ENCODE measurements at places on chromosomes 4 and X.

DNA sequence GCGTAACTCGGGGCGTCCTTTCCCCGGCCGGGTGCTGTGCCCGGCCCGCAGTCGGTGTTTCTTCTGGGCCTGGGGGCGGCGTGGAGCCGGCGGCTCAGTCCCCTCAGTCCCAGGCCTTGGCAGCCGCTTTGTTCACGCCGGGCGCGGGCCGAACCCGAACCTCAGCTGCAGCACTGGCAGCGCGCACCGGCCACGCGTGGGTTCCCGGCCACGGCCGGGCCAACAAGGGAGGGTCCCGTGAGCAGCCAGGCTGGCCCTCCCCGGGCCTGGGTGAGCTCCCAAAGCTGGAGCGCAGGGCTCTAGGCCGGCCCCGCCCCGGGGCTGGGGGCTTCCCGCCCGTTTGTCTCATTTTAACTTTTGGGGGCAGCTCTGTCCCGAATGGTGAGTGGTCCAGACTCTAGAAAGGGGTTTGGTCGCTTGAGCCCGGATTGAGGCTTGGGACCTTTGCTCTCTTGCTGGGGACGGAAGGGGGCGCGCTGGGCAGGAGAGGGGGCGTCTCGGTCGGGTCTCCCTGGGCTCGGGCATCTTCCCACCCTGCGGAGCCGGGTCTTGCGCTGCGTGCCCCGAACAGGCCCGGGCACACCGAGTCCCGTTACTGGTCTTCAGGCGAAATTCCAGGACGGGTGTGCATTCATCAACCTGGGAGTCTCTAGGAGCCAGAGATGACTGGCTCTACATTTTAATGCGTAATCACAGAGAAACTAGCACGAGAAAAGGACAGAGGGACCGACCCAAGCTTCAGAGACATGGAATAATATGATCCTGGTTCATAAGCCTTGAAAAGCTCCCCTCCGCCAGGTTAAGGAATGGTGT lies 177.1 kb downstream of the CBR4 start:
- no peak for DNase-seq

- DNase-seq = peak; percentile 76
Observed at GRCh38 chr4:19309378-19309777, 942.3 kb upstream of the SLIT2 start.

- no peak for DNase-seq
Observed at GRCh38 chr4:149498246-149498645, 317.4 kb downstream of the IQCM start.

DNA sequence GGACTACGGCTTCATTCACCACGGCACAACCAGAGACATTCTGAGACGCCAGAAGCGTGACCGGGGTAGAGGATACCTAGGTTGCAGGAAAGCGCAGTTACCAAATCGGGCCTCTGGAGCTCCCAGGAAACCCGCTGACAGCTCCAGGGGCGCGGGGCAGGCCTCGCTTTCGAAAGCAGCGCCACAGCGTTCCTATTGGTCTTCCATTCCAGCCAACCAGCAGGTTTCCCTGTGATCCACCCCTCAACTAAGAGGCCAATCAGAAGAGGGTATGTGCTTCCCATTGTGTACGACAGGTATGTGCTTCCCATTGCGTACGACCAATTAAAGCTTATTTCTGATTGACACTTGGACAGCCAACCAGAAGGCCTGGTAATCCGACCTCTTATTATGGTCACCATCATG lies 14.9 kb downstream of the SNX12 start:
- DNase-seq = no peak

- no peak for DNase-seq
Observed at GRCh38 chrX:106649523-106650428, 38.0 kb downstream of the RADX start.

DNA sequence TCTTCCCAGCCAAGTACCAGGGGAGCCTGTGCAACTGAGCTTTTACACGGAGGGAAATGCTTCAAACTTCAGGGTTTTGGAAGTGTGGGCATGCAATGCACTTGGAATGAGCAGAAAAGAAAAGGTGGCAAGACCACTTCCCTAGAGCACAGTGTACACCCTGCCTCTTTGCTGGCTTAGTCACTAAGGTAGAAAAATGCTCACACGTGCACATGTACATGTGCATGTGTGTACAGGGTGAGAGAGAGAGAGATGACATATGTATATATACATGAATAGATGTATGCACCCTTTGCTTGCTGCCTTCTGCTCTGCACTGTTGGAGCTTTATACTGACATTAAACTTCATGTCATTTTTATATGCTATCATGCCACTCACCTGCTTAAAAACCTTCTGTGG lies 7.9 kb upstream of the KLF3 start:
- no peak for DNase-seq

GRCh38 chr4:182449186-182449929 lies 206.2 kb downstream of the TENM3 start:
- DNase-seq = no peak

- DNase-seq = no peak
Observed at GRCh38 chrX:77415161-77415560, 32.0 kb upstream of the FGF16 start.

- no peak for DNase-seq
Observed at GRCh38 chr4:69056921-69057550, 39.2 kb upstream of the UGT2B7 start.

DNA sequence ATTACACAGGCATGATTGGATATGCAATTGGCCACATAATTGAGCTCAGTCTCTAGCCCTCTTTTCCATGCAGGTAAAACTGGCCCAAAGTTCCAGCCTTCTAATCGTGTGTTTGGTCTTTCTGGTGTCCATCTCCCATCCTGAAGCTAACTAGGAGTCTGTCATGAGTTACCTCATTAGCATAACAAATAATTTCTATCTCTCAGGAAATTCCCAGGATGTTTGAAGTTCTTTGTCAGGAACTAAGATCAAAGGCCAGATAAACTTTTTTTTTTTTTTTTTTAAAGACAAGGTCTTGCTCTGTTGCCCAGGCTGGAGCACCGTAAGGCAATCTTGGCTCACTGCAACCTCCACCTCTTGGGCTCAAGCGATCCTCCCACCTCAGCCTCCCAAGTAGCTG lies 15.8 kb downstream of the ATXN3L start:
- no peak for DNase-seq

Measured in AG10803 (cell line).